Stimulated activated CD4-positive, alpha-beta T cell treated with anti-CD3 and anti-CD28 coated beads, Interleukin-15, amount 100 ng/mL, for 1 hour (primary cell): ENCODE measurements at places on chromosomes 16 and 17.

- DNase-seq = no peak
These were observed 28.3 kb upstream of the TEX2 start for GRCh38 chr17:64291268-64291851.

DNA sequence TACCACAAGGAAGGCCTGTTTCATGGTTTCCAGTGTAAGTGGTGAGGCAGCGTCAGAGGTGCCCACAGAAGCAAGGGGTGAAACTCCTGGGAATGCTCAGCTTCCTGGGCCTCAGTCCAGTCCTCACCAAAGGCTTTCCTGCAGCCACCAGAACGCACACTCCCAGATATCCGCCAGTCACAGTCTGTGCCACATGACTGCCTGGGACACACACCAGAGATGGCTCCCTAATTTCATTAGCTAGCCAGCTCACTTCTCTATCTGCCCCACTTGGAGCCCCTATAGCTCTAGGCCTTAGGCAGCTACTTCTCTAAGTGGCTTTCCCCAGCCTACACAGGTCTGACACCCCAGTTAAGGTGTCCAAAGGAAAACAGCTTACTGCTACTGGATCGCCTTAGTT lies 77.0 kb downstream of the CYTH1 start:
- DNase-seq = no peak

DNA sequence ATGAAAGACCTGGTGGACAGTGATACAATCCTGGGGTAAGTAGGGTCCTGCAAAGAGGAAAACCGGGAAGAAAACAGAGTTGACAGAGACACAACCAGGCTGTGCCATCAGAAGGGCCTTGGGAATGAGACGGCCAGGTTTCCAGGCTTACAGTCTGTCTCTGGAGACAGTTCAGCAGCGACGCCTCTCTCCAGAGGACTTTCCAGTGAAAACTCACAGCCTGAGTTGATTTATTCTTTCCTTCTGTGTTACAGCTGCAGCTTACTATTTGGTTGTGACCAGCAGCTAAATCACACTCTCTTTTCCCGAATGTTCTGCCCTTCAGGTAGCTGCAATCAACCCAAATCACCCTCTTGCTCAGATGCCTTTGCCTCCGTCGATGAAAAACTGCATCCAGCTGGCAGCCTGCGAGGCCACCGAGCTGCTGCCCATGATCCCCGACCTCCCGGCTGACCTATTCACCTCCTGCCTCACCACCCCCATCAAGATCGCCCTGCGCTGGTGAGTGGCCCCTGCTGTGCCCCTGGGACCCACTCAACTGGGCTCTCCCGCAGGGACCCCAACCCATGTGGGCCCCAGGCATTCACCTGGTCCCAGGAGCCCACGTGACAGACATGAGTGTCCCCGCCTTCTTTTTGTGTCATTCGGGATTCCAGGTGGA lies 209.2 kb downstream of the RPTOR start:
- no peak for DNase-seq

- no peak for DNase-seq
These were observed 56.6 kb upstream of the BCAR1 start for GRCh38 chr16:75308011-75308410.

DNA sequence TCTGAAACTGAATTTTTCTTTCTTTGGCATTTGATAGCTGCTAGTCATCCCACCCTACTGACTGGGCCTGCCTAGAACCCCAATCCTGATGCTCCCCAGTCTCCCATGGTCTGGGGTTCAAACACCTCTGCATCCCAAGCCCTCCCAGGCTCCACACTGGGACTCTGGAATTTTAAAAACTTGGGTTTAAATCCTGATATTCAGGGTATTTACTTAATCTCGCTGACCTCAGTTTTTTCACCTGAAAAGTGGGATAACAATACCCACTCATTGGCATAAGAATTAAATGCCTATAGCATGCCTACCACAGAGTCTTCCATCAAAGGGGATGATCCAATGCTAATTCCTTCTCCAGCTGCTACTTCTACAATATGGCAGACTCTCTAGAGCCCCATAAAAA lies 264.4 kb downstream of the NPIPA8 start:
- no peak for DNase-seq

GRCh38 chr16:56192635-56192945 lies 1.3 kb downstream of the GNAO1 start:
- no peak for DNase-seq

DNA sequence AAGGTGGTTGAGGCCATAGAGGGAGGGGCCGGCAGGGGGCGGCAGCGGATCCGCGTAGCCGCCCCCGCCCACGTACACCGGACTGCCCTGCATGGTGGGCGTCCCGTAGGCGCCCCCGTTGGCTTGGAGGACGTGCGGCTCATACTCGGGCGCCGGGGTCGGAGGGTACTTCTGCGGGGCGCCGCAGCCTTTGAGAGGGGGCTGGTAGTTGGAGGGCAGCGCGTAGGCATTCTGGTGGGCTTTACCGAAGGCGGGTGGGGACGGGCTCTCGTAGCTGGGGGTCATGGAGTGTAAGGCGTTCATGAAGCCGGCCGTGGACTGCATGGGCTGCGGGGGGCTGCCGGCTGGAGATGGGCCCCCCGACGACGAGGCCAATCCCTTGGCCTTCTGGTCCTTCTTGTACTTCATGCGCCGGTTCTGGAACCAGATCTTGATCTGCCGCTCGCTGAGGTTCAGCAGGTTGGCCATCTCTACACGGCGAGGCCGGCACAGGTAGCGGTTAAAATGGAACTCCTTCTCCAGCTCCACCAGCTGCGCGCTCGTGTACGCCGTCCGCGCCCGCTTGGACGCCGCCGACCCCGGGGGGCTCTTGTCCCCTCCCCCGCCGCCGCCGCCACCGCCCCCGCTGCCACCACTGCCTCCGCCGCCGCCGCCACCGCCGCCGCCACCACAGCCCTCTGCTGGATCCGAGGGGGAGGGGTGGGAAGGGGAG lies 5.7 kb upstream of the HOXB2 start:
- DNase-seq = no peak

GRCh38 chr17:77374170-77374936 lies 233.6 kb downstream of the SEC14L1 start:
- DNase-seq = peak; percentile 62

- DNase-seq = no peak
These were observed 14.2 kb downstream of the ATP6V0A1 start for GRCh38 chr17:42472709-42473521.

DNA sequence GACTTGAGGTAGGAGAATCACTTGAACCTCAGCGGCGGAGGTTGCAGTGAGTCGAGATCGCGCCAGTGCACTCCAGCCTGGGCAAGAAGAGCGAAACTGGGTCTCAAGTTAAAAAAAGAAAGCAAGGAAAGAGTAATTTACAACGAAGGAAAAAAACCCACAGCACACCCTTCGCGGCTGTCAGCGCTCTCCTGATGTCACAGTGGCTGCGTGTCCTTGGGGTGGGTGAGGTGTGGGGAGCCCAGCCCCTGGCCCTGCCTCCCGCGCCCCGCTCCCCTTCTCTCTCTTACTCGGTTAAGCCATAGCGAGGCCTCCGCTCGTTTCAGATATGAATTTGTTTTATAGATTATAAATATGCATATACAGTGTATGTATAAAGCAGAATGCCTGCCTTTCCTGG lies 740 bp upstream of the JPT2 start:
- no peak for DNase-seq

DNA sequence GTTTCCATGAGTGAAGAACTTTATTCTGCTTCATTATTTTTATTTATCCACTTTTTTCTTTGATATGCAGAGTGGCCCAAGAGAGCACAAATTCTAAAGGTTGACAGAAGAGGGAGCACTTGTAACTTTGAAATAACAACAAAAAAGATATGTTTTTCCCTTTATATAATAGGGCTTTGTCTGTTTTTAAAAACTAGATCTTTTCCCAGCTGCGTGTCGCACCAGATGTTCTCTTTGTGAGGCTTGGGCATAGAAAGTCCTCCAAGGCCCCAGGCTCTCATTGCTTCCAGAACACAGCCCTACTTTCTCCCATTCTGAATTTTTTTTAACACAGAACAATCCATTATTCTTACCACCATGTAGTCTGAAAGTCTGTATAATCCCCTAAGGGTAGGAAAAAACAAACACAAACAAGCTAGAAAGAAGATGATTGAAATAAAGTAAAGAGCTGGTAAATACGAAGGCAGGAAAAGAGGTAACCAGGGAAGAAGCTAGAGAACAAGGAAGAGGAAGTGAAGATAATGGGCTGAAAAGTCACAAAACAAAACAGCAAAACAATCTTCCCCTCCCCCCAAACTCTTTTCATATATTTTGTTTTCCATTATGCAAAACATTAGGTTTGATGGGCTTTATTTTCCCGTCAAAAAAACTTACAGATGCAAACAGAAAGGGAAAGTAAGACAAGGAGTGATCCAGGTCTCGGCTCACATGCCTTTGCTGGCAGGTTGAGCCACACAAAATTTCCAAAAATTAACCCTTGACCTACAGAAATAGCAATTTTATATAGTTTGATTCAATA lies 160.4 kb downstream of the ABCA8 start:
- no peak for DNase-seq

GRCh38 chr16:57475711-57476339 lies 10.5 kb downstream of the DOK4 start:
- DNase-seq = peak; percentile 57

- DNase-seq = no peak
These were observed 154.2 kb downstream of the PITPNC1 start for GRCh38 chr17:67531291-67531690.

DNA sequence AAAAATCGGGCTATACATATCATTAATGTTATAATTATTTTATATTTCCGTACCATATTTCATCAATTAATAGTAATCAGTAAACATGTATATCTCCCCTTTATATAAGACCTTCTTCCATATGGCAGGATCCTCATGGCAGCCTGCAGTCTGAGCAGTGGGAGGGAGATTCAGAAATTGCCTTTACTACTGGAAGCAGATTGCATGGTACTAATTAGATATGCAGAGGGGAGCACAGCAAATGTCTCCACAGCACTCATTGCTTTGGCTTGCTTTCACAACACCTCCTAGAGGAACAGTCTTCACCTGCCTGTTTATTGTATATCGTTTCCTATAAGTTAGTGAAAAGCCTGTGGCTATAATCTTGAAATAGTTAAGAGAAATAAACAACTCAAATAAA lies 585.8 kb upstream of the GOT2 start:
- DNase-seq = no peak

DNA sequence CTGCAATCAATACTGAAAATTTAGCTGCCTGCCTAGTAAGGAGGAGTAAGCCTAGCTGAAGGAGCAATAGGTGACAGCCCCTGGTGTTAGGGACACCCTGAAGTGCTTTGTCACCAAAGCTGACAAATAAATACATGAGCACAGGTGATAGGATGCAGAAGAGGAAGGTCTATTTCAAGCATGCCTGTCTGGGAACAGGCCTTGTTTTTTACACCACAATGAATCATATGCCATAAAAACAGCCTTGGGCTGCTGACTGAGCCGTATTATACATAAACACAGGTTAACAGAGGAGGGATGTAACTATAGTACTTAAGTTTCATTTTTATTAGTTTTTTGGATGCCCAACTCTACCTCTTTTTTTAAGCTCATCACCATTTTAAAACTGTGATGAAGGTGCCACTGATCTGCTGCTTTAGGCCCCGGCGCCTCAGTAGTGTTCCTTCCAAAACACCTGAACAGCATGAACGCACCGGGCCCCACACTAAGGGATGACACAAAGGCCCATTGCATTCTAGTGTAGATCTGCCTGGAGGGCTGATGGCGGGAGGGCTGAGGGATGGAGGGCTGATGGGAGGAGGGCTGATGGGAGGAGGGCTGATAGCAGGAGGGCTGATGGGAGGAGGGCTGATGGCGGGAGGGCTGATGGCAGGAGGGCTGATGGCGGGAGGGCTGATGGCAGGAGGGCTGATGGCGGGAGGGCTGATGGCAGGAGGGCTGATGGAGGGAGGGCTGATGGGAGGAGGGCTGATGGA lies 150.3 kb downstream of the AATF start:
- DNase-seq = no peak

GRCh38 chr17:50696365-50696879 lies 11.3 kb downstream of the ANKRD40 start:
- DNase-seq = no peak

DNA sequence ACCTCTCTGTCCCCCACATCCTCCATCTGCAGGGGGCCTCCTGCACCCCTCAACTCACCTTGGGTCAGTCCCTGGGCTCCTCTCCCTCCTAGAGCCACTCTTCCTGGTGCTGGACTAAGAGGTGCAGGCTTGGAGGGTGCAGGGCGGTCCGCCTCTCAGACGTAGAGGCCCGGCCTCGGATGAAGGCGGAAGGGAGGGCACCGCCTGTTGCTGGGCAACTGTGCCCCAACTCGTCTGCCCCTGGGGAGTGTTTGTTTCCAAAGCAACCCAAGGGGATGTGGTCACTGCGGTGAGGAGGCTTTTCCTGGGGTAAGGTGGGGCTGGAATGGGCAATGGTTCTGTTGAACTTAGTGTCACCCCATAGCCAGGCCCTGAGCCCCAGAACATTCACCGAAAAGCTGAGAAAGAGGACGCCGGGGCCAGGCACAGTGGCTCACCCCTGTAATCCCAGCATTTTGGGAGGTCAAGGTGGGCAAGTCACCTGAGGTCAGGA lies at the start of gene C16orf54:
C16orf54 (minus strand) TSS at position 138 of the 493 bp plus-strand sequence. CDS start 1,039 bp downstream, outside the sequence.
- peak; percentile 87 for DNase-seq

- no peak for DNase-seq
These were observed 203.7 kb downstream of the LGALS9B start for GRCh38 chr17:20263595-20263994.

DNA sequence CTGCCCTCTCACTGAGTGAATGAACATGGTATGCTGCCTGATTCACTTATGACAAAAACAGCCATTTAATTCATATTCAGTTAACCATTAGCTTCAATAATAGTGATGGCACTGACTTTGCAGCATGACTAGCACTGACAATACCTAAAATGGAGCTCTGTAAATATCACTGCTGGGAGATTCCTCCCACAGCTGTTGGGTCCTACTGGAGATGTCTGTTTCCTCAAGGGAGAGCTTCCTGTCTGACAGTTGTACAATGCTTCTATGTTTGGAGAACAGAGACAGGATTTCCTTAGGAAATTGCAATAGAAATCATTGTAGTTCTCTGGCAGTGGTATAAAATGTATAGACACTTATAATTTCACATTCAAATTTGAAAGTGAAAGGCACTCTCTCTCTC lies 695.9 kb upstream of the CDH8 start:
- DNase-seq = no peak

GRCh38 chr16:57236022-57236350 lies 9.1 kb upstream of the ARL2BP start:
- no peak for DNase-seq

DNA sequence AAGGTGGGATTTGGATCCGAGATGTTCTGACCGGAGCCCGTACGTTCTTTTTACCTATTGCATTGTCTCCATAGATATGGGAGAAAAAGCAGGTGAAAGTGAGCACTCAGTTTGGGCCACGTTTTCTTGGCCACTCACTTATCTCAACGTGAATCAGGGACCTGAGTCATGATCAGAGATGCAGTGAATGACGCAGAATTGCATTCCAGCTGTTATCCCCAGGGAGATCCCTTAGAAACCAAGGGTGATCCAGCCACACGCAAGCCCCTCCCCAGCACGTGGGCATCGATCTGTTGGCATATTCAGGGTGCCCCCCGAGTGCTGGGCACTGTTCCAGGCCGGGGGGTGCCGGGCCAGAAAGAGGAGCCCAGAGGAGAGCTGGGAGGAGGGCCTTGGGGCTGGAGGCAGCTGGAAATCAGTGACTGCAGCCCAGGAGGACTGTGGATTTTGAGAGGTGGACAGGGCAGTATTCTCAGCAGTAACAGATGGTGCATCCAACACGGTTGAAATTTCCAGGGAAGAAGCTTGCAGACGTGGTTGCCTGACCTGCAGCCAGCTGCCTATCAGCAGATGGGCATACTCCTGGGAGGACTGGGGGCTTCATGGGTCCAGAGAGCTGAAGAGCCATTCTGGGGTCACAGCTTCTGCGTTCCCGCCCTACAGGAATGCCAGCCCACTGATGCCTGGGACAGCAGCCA lies 87.2 kb upstream of the CACNG5 start:
- no peak for DNase-seq
